Fibroblast of lung (primary cell): ENCODE measurements at places on chromosomes 11 and 22.

- DNase-seq, result peak; percentile 46
Observed at GRCh38 chr11:119416606-119417580, 6.1 kb downstream of the THY1 start.

DNA sequence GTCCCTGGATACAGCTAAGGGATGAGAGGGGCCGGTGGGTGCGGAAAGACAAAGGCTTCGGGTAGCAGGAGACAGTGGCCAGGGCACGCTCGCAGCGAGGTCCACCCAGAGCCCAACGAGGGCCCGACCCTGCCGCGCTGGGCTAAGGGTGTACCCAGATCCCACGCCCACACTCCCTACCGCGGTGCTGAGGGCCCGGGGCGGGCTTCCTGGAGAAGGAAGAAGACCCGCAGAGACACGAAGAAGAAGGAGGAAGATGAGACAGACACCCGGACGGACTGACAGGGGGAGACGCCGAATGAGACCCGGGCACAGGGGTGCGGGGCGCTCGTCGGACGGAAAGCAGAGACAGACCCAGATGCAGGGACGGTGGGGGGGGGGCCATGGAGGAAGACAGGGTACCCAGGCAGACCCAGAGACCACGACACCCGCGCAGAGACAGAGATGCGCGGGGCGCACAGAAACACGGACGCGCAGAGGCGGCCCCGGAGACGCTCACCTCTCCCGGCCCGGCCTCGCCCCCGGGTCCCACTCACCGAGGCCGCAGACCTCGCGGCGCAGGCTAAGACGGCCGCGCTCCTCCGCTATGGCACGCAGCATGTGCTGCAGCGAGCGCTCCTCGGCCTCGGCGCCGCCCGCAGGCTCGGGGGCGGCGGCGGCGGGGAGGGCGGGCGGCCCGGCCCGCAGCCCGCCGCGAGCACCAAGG lies 437 bp downstream of the KIAA0930 start:
- DNase-seq, result peak; percentile 35

DNA sequence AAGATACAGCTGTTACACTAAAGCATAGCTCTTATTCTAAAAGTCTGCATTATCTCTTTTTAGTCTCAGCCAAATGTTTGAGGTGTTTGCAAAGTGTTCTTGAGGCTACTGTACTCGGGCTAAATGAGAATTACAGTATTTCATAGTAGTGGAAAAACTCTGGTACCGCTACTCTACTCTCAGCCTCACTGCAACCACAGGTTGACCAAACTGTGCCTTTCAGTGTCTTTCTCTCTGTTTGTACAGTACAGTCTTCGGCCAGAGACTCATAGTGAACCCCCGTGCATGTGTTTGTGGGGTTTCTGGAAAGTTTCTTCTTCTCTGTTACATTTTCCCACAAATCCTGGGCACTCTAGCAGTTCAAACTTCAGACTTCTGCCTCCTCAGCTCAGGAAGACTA lies 7.4 kb upstream of the LUZP2 start:
- DNase-seq, result no peak

- DNase-seq, result peak; percentile 98
Observed at GRCh38 chr11:19679952-19680828, 32.4 kb upstream of the NAV2 start.

DNA sequence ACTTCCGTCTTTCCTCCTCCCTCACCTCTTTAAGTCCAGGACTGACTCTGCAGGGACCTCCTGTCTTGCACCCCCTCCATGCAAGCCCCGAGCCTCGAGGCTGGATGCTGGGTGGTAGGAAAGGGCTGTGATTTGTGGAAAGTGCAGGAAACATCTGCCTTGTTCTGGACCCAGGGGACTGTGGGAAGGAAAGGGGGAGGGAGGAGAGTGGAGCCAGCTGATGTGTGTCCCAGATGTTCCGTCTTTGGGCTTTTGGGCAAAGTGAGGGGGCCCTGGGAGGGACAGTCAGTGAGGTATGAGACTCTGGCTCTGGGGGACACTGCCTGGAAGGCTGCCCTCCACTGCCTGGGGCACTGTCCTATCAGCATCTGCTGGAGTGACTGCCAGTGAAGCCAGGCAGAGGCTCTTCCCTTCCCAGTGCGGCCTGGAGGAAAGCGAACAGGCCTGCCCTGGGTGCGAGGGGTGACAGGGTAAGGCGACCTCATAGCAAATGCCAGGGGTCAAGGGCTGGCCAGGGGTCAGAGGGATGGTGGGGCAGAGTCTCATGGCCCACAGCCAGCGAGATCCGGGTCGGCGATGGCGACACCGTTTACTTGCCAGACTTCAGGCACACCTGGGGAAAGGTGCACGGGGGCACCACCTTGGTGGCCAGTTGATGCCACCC lies 1.7 kb downstream of the MRGPRD start:
- DNase-seq, result no peak

- peak; percentile 86 for DNase-seq
Observed at GRCh38 chr22:24402460-24403192, 24.8 kb upstream of the ADORA2A start.

GRCh38 chr11:106101819-106102218 lies 24.4 kb downstream of the AASDHPPT start:
- peak; percentile 63 for DNase-seq

DNA sequence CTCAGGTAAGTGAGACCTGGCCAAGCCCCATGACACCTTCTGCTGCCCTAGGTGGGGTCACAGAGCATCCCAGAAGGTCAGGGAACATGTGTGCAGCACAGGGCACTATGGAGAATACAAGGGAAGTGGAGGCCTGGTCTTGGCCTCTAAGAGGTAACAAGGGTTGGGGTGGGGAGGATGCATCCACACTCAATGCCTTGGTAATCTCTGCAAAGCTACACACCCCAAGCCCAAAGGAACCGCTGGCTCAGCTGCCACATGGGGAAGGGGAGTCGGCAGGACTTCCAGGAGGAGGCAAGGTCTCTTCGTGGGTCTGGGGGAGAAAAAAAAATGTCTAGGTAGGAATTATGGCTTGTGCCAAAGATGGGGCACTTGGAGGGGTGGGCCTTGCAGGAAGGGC lies 17.3 kb downstream of the CD5 start:
- DNase-seq, result no peak

GRCh38 chr22:22215659-22216449 lies 28.7 kb upstream of the VPREB1 start:
- DNase-seq, result no peak

DNA sequence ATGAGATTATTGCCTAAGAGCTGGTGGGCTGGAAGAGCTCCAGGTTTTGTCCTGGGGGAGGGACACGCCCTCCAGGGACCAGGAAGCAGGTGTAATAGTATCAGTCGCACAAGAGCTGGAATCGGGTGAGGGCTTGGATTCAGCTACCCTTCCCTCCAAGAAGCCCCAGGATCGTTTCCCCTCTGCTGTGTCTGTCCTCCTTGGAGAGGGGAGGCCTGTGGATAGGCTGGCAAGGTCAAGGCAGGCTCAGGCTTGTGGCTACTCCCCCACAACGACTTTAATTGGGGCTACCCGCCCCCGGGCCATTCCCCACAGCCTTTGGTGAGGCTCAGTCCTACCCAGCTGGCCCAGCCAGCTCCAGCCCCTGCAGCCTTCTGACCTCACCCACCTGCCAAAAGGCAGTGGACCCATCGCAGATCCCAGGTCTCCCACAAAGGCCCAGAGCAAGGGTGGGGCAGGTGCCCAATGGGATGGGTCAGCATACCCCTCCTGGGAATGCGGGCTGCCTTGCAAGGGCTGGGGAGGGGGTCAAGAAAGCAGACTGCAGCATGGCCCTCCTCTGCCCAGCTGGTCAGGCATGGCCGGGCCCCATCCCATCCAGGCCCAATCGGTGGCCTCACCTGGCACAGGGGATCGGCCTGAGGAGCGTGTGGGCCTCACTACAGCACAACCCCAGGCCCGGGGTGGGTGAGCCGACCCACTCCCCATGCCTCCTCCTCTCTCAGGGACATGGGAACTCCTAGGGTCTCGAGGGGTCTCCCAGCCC lies 1.0 kb downstream of the CTSD start:
- DNase-seq, result no peak

GRCh38 chr11:130776061-130776419 lies 140.2 kb downstream of the SNX19 start:
- DNase-seq, result no peak

DNA sequence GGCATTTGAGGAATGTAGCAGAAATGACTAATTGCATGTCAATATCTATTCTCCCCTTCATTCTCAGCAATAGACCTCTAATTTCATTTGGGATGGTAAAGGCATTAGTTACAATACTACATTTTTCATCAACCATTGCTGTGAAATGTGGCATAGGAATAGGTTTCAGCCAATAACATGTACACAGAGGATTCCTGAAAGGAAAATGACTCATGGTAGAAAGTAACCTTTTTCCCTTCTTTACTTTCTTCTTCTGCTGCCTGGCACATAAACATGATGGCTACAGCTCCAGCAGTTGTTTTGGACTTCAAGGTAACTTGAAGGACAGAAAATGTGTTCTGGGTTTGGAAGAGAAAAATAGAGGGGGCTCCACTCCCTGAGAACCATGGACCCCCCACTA lies 231.8 kb upstream of the CTSC start:
- no peak for DNase-seq

DNA sequence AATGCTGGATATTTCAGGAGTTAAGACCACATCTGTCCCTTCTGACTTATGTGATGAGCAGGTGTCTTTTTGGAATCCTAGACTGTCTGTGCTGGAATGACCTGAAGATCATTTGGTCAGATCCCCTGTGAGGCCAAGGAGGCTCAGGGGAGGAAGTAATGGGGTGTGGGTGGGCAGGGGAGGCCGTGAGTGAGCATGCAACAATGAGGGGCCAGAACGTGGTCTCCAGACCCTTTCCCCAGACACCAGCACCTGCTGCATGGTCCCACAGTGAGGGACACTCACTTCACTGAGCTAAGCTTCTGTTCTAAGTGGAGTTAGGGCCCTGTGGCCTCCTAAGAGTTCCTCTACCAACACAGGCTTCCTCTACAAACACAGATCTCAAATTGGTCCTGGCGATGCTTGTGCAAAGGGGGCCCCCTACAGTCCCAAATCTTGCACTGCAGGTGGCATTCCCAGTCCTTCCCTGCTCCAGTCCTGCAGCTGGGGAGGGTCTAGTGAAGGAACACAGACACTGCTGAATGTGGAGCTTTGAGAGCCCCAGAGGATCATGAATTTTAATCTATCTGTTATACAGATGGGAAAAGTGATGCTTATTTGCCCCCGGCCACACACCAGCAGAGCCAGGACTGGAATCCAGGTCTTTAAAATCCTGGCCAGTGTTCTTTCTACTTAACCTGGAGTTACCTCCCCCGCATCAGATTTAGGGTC lies 7.4 kb downstream of the USP2 start:
- peak; percentile 86 for DNase-seq

GRCh38 chr22:48331691-48332220 lies 1495.9 kb downstream of the BRD1 start:
- no peak for DNase-seq

- DNase-seq, result no peak
Observed at GRCh38 chr22:29199702-29200400, 5.8 kb upstream of the EMID1 start.

DNA sequence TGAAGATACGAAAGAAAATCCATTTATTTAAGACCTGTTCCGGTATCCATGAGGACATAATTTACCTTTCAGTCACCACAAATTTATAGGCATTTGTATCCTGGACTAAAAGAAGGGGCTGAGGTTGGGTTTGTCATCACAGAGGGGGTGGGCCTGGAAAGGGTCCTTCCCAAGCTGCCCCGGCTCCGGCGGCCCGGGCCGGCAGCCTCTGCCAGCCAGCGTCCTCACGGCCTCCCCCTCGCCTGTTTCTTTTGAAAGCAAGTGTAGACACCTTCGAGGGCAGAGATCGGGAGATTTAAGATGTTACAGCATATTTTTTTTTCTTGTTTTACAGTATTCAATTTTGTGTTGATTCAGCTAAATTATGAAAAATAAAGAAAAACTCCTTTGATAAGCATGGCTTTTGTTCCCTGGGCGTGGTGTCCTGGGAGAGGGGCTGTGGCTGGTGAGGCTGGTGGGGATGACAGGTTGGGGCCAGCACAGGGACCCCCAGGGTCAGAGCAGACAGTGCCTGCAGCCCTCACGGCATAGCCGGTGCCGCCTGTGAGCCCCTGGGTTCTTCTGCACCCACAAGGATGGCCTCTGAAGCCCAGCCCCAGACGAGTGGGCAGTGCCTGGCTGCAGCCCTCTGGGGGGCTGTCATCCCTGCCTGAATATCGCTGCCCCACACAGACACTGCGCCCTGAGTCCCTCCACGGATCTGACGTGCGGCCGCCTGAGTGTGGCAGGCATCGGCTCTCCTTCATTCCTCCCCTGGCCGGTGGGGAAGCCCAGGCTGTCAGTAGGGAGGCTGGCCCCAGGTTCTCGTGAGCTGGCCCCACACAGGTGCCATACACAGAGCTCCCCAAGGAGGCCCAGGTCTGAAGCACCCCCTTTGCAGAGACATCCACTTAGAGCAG lies 1075.9 kb downstream of the BRD1 start:
- DNase-seq, result no peak

DNA sequence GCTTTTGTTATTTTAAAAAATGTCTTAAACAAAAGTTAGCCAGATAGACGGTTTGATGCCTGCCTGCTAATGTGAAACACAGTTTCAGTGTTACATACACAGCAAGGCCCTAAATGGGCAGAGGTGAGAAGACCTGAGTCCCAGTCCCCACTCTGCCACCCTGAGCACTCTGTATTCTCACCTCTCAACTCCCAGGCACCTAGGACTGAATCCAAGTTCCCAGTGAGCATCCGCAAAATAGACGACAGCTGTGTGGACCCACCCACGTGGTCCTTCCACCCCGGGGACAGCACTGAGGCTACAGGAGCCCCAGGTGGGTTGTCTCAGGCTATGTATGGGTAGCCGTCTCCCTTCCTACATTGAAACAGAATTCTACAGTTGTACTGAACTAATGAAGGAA lies 111.5 kb downstream of the RPL27A start:
- DNase-seq, result no peak

DNA sequence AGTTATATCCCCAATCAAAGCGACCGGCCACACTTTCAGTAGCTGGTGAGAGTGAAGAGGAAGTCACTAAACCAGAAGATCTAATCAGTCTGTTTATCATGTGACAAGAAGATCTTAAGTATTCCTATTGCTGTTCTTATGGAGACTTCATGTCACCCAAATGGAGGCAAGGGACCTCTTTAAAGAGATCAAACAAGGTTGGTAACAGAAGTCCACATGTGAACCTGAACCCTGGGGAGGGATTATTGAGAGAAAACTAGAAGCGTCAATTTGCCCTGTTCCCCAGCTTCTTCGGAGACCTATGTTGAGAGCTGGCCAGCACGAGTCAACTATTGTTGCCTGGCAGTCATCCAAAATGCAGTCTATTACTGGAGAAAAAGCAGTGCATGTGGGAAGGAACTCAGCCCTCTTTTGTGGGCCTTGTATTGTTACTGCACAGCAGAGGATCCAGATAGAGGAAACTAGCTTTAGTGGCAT lies 76.9 kb upstream of the CTSC start:
- peak; percentile 81 for DNase-seq

GRCh38 chr11:20258376-20258895 lies 98.2 kb upstream of the DBX1 start:
- no peak for DNase-seq
